Esophagus muscularis mucosa (tissue), 4 donors: ENCODE measurements at places on chromosomes 2 and 18. TPM values are rescaled to one million over a fixed set of nuclear protein-coding genes. Genes with fewer than 3 reads are reported as not detected.

IFIH1 gene
- 11.7 TPM for total RNA-seq

GRCh38 chr18:35042389-35043071, 1.3 kb downstream of the MAPRE2 start:
- no peak for DNase-seq

FKBP1B gene
- total RNA-seq, result 7.5 TPM

CD28 gene
- total RNA-seq, result under 0.01 TPM

GRCh38 chr2:130355172-130355577, 681 bp upstream of the PTPN18 start:
- no peak for DNase-seq

DSEL gene
- 10.0 TPM for total RNA-seq
